ENCODE measurements at places on chromosomes 7 and 10.

DNA sequence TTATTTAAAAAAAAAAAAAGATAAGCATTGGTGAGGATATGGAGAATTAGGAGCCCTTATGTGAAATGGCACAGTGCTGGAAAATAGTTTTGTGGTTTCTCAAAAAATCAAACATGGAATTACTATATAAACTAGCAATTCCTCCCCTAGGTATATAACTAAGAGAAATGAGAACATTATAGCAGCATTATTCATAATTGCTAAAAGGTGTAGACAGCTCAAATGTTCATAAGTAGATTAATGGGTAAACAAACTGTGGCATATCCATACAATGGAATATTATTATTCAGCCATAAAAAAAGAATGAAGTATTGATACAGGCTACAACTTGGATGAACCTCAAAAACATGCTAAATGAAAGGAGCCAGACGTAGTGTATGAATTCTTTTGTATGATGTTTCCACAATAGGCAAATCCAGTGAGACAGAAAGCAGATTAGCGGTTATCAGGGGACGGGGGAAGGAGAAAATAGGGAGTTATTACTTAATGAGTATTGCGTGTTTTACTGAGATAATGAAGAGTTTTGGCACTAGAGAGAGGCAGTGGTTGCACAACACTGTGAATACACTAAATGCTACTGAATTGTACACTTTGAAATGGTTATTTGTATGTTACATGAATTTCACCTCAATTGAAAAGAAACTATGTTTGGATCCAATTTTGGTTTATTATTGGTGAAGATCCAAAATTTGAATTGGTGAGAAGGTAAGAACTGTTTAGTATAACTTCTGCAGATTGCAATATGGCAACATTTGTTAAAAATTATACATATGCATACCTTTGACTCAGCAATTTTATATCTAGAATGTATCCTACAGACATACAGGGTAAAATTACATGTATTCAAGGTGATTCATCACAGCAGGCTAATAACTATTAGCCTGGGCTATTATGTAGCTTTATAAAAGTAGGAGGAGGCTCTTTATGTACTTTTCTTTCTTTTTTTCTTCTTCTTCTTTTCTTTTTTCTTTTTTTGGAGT, 69.7 kb downstream of the VCL start:
- no peak for DNase-seq

GRCh38 chr7:103117465-103117864, 31.4 kb downstream of the NAPEPLD start:
- no peak for DNase-seq

GRCh38 chr7:92042056-92042737, 92.1 kb downstream of the CYP51A1 start:
- no peak for DNase-seq

DNA sequence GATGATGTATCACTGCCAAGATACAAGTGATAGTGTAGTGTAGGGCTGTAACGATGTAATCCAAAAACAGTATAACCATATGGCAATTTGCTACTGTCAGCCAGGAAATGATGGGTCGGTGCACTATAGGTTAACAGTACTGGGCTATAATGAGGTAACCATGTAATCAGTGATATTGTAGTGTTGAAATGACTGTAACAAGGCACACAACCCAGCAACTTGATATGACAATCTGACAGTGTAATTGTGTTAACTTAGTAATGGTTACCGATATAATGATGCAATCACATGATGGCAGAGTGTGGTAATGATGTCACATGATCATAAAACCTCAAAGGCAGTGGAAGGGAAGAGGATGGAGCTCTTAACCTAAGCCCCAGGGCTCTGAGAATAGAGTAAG, 73.8 kb upstream of the SLF2 start:
- no peak for DNase-seq

DNA sequence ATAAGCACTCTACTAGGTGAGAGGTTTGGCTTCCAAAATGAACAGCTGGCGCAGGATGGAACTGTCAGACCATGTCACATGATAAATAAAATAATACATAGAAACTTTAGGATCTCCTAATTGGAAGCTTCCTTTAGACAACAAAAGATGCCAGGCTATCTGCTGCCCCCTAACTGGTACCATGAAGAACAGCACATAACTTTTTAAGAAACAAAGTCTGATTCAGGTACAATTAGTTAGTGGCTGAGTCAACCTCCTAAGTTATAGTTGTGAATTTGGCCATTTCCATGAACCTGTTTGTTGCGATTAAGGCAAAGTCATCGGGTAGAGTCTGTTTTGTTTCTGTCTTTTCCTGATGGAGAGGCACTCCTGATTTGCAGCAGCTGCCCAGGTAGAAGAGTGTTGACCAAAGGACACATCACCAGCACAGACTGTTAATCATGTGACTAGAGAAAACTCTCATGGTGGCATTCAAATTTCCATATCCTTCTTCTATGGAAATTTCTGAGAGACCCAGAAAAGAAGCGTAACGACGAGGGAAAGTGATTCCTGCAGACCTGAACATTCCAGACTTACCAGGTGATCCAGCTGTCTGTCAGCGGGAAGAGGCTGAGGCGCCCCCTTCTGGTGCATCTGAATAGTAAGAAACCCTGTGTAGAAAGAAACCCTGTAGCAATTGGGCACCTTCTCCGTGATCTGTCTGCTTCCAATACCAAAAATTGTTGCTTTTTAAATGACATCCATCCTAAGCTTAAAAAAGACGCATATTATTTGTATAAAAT, 8.6 kb upstream of the INHBA start:
- DNase-seq: peak; percentile 60

DNA sequence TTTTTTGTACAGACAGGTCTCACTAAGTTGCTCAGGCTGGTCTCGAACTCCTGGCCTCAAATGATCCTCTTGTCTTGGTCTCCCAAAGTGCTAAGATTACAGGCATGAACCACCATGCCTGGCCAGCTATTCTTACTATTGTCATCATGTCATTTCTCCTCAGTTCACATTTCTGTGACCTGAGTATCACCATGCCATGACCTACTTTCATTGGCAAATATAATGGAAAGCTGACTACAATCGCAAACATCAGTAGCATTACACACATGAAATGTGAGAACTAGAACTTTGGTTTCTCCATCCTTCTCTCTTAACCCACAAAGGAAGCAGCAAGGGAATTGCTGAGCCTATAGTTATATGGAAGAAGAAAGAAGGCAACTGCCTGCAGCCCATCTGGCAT, 26.0 kb upstream of the WIPF3 start:
- DNase-seq: no peak

GRCh38 chr10:127314797-127315196, 118.4 kb upstream of the INSYN2A start:
- no peak for DNase-seq

GRCh38 chr10:94292434-94293090, 70.2 kb downstream of the NOC3L start:
- DNase-seq: no peak

DNA sequence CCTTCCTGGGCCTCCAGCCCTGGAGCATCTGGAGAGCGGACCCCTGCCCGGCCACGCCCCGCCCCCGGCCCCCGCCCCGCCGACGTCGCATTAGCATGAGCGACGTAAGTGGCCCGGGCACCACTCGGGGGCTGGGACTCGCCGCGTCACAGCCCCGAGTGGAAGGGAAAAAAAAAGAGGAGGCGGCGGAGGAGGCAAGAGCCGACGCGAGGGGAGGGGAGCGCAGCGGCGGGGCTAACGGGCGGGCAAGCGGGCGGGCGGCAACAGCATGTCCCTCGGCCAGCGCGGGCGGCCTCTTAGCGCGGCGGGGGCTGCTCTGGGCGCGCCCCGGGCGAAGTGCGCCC, at the start of gene SLC18A3:
Gene SLC18A3, plus strand, starts transcription at position 197 of the 344 bp plus-strand sequence. CDS start 431 bp downstream, outside the sequence.
- DNase-seq: no peak

DNA sequence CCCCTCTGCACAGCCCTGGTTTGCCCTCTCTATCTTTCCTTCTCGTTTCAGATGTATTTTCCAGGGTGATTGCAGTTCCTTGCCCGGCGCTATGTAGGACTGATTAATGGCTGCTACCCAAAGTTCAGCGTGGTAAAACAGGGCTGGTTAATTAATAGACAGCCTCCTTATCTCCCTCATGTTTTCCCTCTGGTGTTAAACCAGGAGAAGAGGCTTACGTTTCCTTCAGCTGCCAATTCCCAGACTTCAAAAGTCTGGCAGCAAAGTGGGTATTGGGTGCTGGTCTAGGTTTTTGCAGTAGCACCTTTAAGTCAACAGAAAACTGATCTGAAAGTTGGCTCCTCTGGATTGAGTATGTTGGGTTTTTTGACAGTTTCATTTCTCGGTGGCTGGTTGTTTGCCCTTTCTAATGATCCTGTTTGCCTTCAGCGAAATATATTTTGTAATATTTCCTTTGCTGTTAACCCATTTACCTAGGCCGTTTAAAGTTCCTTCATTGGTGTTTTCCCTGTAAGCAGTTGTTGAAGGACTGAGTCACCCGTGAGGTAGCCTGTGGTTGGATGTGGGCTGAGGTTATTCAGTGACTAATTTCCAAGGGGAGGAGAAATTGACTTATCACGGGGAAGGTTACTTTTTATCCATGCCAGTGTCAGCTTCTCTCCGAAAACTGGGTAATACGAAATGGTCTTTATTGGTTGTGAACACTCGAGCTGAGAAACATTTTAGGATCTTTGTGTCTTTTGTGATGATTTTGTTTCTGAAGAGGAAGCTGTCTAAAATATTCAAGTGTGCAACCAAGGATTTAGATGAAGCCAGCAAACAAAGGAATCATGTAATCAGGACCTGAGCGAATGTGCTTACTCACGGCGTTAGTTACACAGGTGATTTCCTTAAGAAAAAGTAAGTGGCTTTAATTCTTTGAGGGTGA, 257.2 kb downstream of the KIAA1217 start:
- no peak for DNase-seq

- DNase-seq: no peak
Observed at GRCh38 chr7:99102361-99102760, 41.5 kb downstream of the SMURF1 start.

DNA sequence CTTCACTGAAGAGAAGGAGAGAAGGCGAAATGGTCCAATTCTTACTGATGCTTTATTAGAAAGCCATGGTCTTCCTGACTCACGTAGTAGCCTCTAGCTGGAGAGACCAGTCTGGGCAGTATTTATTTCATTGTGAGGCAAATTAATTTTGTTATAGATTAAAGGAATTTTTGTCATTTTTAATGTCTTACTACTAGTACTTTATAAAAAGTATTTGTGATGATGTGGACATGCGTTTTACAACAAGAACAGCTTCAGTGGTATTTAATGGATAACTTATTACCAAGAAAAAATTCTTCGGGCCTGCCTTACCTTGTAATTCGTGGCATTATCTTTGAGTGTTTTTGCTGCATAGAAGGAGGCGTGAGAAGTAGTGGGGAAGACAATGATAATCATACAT, 339.4 kb upstream of the SHH start:
- DNase-seq: no peak

DNA sequence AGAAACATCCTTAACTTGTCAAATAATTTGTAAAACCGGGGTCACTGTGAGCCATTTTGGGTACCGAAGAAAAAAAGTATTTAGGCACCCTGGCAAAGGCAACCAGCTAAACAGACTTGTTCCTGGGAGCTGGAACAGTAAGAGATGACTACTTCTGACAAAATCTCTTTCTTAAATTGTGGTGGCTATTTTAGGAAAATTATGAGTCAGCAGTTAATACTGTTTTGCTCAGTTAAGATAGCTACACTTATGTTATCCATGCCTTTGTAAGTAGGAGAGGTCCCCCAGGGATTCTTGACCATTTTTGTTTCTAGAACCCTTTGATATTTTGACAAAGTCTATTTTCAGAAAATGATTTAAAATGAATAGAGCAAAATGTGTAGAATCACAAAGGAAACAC, 68.7 kb downstream of the TAX1BP1 start:
- no peak for DNase-seq

- no peak for DNase-seq
Observed at GRCh38 chr7:155764438-155764793, 47.8 kb downstream of the SHH start.

DNA sequence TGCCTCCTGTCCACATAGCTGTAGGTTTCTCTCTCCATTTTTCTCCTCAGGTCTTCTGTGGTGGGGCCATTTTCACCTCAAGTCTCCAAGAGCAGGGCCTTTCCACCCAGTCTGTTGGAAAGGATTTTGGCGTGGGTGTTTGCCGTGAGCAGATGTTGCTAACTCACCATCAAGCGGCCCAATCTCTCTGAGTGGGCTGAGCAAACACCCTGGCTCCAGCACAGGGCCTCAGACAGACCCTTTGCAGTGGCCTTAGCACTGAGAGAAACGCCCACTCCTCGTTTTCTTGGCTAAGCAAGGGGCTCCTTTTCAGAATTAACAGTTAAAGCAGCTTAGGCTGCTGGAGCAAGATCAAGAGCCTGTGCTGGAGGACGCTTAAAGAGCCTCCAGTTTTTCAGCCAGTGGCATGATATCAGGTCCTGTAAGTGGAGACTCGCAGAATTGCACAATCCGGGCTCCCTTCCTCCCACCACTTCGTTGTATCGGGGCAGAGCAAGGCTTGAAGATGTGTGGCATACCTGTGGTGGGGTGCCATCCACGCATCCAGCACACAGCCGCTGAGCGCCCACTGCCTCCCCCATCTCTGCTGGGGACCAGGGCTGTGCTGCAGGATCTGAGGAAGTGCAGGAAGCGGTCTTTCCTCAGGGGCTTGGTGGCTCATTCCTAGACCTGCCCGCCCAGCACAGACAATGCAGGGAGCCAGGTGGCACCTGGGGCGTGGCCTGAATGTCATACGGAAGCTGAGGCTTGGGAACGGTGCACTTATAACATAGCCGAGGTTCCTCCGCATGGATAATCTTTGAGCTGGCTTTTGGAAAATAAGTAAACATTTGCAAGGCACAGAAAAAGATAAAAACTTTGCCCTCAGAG, 142.7 kb downstream of the ADARB2 start:
- no peak for DNase-seq

DNA sequence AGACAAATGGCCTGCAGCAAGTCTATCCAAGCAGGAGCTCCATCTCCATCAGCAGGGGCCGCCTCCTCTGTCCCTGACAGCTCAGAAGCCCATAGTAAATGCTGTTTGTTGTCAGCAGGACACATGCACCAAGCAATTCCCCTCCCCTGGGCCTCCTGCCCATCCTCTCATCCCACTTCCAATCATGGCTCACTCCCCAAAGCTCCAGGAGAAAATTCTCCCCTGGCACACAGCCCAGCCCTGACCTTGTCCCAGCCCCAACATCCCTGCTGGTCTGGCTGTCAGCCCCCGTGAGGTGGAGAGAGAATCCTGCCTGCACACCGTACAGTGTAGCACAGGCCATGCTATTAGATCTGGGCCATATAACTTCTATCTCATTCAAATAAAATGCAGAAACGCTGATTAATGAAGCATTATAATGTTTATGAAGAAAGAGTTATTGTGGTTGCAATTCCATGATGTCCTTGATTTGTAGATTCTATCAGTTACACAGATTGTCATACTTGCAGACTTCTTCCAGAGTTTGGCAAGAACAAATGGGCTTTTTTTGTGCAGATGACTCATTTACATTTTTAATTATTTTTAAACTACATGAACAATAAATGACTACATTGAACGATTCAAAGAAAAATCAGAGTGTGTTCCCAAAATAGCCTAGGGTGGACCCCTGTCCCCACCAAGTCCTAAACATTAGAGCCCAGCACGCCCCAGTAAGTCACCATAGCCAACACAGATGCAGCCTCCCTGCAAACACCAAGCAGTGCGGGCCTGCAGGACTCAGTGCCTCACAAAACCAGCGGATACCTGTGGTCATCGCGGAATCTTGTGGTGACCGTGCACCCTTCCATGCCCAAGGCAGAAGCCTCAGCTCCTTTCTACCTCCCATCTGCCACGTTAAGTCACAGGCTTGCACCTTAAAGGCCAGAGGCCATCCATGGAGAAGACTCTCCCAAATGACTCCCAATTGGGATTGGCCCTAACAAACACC, 70.1 kb downstream of the COBL start:
- no peak for DNase-seq

GRCh38 chr7:8125680-8126444, 136.1 kb downstream of the ICA1 start:
- no peak for DNase-seq

- DNase-seq: no peak
Observed at GRCh38 chr10:57338823-57339558, 928.7 kb downstream of the IPMK start.

All from upper lobe of left lung (tissue), 6 donors.